ENCODE measurements at places on chromosomes 1 and 21.
A peak's percentile ranks its signal among the peaks of the same experiment; 100 is the strongest.

- no peak for DNase-seq
Observed at GRCh38 chr1:39115271-39116110, 89.0 kb upstream of the MACF1 start.

DNA sequence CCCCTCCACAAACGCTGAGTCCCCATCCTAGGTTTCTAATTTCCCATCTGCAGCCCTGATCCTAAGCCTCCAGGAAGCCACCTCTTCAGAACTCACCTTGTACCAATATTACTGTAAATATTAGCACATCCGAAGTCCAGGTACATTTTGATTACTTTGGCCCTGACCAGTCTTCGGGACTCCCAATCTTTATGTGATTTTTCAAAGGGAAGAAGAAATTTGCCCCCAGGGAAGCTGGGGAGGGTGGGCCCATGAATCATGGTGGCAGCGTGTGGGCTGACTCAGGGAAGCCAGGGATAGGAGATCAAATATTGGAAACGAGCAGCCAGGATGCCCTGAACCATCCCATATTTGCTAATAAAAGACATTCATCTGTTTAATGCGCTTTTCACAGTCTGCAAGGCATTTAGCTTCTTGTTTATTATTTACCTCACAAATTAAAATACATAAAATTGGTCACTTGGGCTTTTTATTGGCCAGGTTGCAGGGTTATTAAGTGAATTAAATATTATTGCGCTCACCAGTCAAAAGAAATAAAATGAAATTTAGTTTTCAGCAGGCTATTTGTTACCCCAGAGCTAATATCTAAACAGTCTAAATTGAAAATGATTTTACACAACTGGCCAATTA, 46.6 kb downstream of the KIAA0040 start:
- no peak for DNase-seq

- DNase-seq: no peak
Observed at GRCh38 chr1:25163986-25164385, 68.3 kb downstream of the SYF2 start.

DNA sequence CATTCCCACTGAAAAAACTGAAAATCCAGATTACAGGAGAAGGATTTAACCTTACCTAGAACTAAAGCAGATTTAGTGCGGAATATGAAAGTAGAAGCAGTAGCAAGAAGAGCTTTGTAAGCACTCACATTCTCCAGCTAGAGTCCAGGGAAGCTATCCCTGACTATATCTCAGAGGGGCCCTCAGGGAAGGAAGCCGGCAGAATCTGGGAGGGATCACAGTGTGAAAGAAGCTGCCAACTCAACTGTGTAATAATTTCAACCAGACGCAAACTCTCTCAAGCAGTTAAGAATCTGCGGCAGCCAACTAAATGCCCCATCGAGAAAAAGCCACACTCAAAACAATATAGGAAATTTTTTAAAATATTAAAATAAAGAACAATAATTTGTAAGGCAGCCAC, 163.8 kb downstream of the EIF4G3 start:
- DNase-seq: no peak

- DNase-seq: no peak
Observed at GRCh38 chr1:55041613-55042012, 2.3 kb downstream of the PCSK9 start.

DNA sequence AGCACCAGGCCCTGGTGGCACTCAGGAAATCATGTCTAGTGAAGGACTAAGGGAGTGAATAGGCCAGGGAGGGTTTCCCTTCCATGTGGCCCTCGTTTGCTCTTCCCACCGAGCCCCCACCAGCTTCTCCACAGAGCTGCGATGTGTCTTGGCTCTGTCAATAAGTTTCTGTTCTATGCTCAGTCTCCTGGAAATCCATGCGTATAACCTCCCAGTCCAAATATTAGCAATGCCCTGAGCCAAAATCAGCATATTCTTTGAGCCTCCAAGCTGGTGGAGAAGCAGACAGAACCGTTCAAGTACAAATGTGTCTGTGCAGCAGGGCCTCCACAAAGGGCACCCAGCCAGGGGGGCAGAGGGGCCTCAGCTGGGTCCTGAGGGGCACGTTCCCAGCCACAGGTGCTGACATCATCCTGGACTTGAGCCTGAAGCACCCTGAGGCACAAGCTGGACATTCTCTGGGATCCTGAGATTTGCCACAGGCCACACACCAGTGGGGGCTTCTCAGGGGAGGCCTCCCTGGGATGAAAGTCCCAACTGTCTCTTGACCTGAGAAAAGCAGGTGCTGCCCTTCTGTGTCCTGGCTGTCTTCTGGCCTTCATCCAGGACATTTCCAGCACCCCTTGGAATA, 350.5 kb upstream of the VAMP3 start:
- peak; percentile 5 for DNase-seq

- DNase-seq: no peak
Observed at GRCh38 chr1:227729144-227729880, 5.8 kb downstream of the JMJD4 start.

DNA sequence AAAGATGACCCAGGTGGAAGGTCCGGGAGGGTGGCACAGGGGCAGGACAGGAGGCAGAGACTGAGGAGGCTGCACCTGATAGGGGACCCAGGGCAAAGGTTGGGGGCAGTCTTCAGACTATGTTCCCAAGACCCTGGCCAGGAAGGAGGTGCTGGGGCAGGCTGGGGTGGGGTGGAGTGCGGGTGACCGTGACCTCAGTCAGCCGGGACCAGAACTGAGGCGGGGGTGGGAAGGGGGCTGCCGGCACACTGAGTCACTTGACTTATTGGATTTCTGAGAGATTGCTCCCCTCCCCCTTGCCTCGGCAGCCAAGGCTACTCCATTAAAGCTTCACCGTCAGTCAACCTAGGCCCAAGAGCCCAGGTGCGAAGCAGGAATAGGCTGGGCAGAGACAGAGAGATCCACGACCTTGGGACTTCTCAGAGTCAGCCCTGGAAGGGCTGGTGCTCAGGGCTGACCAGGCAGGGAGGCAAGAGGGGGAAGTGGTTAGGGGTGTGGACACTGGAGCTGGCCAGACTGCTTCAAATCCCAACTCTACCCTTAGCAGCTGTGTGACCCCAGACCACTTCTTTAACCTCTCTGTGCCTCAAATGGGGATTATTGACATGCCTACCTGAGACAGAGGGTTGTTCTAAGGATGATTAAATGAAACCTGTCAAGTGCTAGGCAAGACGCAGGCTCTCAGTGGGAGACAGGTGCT, 47.9 kb upstream of the LAPTM5 start:
- DNase-seq: peak; percentile 84

DNA sequence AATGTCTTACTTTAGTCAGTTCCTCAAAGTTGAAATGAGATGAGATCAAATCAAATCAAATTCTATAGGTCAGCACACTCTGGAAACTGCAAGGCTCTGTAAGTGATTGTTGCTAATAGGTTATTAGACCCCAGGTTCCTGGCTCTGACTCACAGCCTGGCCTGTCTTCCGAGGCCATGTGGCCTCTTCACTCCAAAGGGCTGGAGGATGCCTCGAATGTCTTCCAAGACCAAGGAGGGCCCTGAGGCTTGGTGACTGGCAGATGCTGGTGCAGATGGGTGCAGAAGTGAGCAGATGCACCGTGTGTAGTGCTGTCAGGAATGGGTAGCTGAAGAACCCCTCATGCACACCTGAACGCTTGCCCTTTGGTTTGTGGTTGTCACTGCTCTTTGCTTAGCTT, 113.4 kb downstream of the MAB21L3 start:
- no peak for DNase-seq

DNA sequence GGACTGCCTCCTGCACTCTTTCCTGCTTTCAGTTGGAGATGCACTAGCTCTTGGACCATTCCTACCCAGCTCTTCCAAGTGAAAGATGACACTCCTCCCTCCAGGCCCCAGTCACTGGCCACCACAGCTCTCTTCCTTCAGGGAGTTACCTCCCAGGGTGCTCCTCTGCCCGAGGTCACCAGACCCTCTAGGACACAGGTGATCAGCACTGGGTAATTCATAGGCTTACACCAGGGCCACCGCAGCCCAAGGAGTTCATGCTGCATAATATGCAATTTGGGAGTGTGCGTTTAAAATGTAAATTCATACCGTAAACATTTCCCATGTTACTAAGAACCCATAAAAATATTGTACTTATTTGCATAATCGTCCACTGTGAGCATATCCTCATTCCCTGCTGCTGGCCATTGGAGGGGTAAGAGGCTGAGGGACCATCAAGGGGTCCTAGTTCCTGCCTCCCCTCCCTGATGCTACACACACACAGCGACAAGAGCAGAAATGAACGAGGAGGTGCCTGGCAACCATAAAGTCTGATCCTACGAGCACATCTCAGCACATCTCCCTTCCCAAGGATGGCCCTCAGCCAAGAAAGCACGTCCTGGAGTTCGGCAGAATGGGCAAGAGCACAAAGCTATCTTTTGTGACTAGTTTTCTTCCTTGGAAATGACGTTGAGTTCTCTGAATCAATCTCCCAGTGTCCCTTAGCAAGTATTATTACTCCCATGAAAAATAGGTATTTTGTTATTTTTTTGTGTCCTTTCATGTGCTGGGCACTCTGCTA, 222.9 kb upstream of the RAB4A start:
- DNase-seq: no peak

GRCh38 chr1:147218606-147219005, 6.5 kb downstream of the FMO5 start:
- no peak for DNase-seq

DNA sequence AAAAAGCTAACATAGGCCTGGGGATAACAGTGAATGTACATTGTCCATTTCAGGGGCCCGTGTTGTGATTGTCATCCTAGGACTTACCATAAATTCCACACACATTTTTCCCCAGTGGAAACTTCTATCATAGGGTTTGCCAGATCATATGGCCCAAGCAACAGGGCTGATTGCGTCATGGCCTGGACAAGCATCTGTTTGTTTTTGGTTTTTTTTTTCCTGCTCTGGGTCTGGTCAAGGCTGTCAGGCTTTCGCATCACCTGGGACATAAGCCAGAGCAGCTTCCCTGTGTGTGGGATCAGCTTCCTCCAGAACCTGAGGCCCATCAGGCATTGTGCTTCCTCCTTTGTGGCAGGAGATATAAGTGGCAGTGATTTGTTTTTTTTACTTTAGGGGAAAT, 598.5 kb upstream of the USP24 start:
- peak; percentile 34 for DNase-seq

DNA sequence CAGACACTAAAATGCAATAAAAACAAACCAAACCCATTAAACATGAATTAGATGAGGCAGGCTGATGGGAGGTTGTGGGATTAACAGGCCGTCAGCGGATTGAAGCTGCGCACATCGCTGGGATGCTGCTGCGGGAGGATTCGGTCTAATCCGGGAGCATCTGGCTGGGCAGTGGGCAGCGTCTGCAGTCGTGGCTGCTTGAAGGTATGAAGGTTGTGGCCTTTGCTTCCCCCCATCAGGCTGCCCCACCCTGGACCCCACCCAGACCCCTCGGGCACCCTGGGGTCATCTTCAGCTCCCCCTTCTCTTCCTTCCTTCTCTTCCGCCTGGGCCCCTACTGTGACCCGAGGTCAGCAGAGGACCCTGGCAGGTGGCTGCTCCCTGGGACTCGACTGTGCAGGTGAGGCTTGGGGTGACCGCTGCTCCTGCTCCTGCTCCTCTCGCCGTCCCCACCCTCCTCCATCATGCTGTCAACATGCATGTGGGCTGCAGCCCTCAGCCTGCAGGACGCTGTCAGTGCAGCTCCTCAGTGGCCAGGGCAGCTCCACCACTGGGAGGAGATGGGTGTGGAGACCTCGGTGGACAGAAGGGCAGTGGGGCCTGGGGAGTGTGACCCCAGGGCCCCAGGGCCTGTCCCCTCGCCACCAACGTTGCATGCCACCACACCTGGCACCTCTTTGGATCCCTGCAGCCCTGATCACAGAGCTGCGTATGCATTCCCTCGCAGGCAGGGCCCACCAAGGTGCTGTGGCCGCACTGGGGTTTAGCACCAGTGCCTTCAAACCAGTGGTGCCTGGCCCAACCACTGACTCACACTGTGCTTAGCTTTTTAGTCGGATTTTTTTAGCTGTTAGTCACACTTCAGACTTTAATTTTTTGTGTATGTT, 112.2 kb upstream of the COL6A1 start:
- no peak for DNase-seq

- DNase-seq: no peak
Observed at GRCh38 chr1:48536477-48536876, 64.5 kb upstream of the SPATA6 start.

GRCh38 chr1:26949266-26949925, 10.9 kb downstream of the KDF1 start:
- no peak for DNase-seq

- no peak for DNase-seq
Observed at GRCh38 chr1:172270605-172271004, 149.9 kb upstream of the C1orf105 start.

GRCh38 chr1:238778113-238778512, 608.3 kb upstream of the CHRM3 start:
- no peak for DNase-seq

GRCh38 chr1:232463225-232463624, 166.7 kb downstream of the SIPA1L2 start:
- no peak for DNase-seq

- DNase-seq: no peak
Observed at GRCh38 chr1:229035748-229036082, 235.2 kb upstream of the RAB4A start.

DNA sequence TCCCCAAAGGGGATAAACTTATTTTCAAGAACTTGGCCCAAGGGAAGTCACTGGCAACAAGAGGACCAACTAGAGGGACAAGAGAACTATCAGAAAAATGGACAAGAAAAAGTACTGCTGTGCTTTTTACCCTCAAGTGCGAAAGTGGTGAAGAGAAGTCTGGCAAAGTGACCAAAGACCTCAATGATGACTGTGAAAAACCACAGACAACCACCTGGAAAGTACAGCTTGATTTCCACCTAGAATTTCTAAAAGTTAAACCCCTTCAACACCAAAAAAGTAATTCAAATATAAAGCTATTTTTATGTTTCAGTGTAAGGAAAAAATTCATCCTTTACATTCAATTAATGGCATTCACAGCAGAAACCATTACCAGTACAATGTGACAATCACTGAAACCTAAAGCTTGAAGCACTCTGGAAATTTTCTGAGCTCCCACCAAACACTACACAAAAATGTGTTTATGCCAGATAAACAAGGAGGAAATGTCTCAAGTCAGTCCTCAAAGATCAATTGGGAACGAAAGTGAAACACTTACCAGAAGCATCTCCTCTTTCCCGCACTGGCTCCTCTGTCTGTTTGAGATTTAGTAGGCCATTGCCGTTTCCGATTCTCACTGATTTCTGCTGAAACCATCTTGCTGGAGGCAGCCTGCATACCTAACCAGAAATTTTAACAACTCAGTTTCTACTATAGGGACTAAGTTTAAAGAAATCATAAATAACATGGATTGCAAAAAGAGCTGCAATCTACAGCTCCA, 8.3 kb downstream of the SDE2 start:
- DNase-seq: no peak

DNA sequence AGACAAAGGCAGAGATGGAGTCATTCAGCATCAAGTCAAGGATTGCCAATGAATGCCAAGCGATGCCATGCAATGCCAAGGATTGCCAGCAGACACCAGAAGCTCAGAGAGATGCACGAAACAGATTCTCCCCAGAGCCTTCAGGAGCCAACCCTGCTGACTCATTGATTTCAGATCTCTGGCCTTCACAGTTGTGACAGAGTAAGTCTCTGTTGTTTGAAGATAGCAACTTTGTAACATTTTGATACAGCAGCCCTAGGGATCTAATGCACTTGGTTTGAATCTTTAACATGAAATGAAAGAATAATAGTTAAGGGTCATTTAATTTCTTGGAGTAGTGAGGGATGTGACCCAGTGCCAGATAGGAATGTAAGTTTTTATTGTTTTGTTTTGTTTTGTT, 287.4 kb upstream of the RUNX1 start:
- peak; percentile 19 for DNase-seq

GRCh38 chr1:25011943-25012638, 82.0 kb upstream of the RUNX3 start:
- peak; percentile 10 for DNase-seq

All from adrenal gland (tissue), 19 donors.